Mesangial cell (primary cell): ENCODE measurements at places on chromosomes 13 and 19. TPM values are rescaled to one million over a fixed set of nuclear protein-coding genes. Genes with fewer than 3 reads are reported as not detected.

The LGALS4 gene
- not detected in 2 replicates for total RNA-seq

The ZNF729 gene
- total RNA-seq = not detected in 2 replicates

The ZNF540 gene
- total RNA-seq = 0.16 and 0.76 TPM in 2 replicates

The SYNE4 gene
- total RNA-seq = 0.81 and 3.4 TPM in 2 replicates

The ELANE gene
- total RNA-seq = 0.63 TPM in 1 of 2 replicates, not detected in the other

The KIRREL2 gene
- under 0.01 and 0.16 TPM in 2 replicates for total RNA-seq

The PABPC3 gene
- total RNA-seq = 0.33 and 0.51 TPM in 2 replicates

The APC2 gene
- 0.98 and 1.0 TPM in 2 replicates for total RNA-seq

The UHRF1 gene
- total RNA-seq = 18.3 and 131 TPM in 2 replicates

The LDLR gene
- total RNA-seq = 154 and 214 TPM in 2 replicates

The ZNF701 gene
- 6.0 and 8.9 TPM in 2 replicates for total RNA-seq

The ELSPBP1 gene
- not detected in 2 replicates for total RNA-seq
